ENCODE measurements at places on chromosomes 11 and 22.
A peak's percentile ranks its signal among the peaks of the same experiment; 100 is the strongest.

DNA sequence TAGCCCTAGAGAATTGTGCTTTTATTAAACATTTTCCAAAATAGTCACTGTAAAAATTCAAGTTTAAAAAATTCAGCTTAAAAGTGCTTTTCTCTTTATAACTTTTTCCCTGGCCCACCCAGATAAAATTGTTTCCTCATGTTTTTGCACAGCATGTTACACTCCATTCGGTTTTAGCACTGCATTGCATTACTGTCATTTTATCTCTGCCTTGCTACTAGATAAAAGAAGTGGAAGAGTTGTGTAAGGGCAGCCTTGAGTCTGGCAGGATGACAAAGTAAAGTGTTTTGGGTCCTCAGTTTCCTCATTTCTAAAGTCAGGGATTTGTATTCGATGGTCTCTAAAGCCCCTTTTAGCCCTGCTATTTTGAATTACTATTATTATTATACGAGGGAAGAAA, 99.8 kb downstream of the ATM start:
- no peak for DNase-seq

- DNase-seq = no peak
Measured at GRCh38 chr11:47532597-47533213, 20.2 kb downstream of the CELF1 start.

DNA sequence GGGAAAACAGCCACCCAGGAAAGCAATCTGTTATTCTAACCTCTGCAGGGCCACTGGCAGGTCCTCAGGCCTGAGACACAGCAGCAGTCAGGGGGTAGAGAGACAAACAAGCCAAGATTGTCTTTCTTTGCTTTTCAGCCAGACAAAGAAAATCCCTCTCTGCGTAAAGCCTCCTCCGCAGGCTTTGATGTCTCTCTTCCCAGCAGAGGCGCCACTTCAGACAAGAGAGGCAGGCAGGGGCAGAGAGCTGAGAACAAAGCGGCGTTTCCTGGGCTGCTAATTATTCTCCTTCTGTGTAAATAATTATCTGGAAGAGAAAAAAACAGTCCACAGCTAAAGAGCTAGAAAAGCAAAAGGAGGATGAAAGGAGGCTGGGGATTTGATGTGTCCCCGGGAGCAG, 102.7 kb upstream of the SEZ6L start:
- no peak for DNase-seq

- no peak for DNase-seq
Measured at GRCh38 chr11:102553835-102554282, 23.3 kb upstream of the MMP7 start.

GRCh38 chr11:128931066-128931465, 11.6 kb downstream of the TP53AIP1 start:
- no peak for DNase-seq

- no peak for DNase-seq
Measured at GRCh38 chr22:49012712-49013395, 814.8 kb downstream of the BRD1 start.

DNA sequence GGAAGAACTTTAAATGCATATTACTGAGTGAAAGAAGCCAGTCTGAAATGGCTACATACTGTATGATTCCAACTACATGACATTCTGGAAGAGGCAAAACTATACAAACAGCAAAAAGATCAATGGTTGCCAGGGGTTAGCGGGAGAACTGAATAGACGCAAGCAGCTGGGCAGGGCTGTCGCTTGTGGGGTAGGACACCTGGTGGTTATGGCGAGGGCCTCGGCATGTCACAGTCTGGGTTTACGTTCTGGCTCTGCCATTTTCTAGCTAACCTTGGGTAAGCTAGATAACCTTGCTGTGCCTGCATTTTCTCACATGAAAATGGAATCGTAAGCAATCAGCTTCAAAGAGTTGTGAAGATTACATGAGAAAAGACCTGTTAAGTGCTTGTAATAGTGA, 55.2 kb upstream of the SYT13 start:
- DNase-seq = no peak

DNA sequence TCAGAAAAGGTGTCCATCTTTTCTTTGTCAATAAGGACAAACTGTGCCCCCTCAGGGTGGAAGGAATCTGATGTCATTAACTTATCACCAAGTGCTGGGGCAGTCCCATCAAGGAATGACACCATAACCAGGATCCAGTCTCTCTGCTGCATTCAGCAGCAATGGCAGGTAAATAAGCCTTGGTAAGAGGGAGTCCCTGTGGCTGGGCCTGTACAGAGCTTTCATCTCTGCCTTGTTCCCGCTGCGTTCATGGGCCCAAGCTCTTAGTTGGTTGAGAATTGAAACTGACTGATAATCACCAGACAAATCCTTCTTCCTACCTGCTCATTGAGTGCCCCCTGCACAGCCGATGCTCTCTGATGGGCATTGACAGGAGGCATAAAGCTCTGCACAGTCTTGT, 22.7 kb downstream of the EIF3F start:
- DNase-seq = no peak

DNA sequence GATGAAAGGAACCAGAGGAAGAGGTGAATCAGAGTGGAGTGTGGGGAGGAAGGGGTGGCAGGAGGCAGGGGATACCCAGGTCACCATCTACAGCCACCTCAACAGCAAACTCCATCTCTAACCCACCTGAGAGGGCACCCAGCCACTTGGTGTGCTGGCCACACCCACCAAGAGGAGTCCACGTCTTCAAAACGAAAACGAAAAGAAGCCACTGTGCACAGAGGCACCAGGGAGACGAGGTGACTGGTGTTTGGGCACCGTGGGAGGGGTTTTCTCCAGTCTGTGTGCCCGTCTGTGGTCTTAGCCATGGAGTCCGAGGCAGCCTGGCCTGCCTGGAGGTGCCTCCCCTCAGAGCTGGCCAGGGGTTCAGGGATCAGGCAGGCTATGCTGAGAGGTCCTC, 20.2 kb downstream of the PDGFB start:
- no peak for DNase-seq

- DNase-seq = no peak
Measured at GRCh38 chr11:35078470-35078735, 60.6 kb upstream of the CD44 start.

DNA sequence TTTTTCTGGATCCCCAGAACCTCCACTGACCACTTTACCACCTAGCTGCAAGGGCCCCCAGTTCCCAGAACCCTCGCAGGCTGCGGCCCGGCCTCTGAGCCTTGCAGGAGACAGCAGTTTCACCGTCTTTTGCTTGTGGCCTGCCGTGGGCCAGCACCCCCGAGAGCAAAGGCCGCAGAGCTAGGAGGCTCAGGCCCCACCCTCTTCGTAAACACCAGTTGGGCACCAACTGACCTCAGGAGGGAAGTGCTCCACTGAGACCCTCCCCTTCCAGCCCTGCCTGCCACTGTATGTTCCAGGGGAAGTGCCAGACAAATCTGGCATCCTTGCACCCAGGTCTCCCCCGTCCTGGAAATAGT, 23.4 kb upstream of the CREB3L1 start:
- DNase-seq = no peak

DNA sequence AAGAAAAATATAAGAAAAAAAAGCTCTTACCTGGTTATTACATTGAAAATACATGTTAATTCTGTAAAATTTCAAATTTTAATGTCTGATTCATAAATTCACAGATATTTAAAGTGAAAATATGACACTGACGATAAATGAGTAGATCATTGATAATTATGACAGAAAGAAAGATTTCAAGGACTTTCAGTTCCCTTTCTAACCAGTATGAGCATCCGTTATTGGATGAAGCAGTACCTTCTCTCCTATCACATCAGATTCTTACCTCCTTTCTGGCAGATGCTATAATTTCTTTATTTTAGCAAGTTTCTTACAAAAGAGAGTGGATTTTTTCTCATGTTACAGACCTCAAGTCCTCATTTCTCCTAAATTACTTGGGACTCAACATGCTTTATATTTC, 847.3 kb downstream of the JRKL start:
- DNase-seq = no peak

GRCh38 chr11:68825571-68825970, 16.1 kb downstream of the CPT1A start:
- no peak for DNase-seq

GRCh38 chr11:75400146-75400865, 988 bp downstream of the RPS3 start:
- no peak for DNase-seq

DNA sequence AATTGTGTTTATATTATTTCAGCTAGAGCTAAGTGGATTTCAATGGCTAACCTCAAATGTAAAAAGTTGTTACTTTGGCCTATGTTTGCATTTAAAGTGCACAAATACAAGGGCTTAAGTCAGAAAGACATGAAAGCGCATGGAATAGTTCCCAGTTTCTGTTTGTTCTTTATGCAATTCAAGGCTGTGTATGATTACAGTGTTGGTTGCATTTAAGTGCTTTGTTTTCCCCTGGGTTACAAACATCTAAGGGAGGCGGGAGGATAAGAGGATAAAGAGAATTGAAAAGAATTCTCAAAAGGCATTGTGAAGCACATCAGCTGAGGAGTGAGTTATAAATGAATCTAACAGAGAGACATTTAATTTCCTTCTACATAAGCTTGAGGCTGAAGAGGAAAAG, 453.4 kb downstream of the NTM start:
- peak; percentile 69 for DNase-seq

GRCh38 chr11:59200423-59200746, 12.3 kb downstream of the MPEG1 start:
- DNase-seq = no peak

DNA sequence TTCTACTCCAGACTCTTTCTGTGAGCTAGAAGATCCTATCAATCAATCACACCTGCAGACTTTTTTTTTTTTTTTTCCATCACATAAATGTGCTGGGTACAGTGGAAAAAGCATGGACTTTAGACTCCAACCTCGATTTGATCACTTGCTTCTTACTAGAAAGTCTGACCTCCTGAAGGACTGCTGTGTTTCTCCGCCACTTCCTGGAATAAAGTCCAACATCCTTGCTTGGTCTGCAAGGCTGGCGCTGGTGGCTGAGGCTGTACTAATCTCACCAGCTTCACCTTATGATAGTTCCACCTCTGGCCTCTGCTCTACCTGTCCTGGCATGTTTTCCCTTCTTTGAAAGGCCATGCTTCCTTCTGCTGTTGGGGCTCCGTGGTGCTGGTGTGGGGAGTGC, 60.9 kb upstream of the SESN3 start:
- DNase-seq = no peak

DNA sequence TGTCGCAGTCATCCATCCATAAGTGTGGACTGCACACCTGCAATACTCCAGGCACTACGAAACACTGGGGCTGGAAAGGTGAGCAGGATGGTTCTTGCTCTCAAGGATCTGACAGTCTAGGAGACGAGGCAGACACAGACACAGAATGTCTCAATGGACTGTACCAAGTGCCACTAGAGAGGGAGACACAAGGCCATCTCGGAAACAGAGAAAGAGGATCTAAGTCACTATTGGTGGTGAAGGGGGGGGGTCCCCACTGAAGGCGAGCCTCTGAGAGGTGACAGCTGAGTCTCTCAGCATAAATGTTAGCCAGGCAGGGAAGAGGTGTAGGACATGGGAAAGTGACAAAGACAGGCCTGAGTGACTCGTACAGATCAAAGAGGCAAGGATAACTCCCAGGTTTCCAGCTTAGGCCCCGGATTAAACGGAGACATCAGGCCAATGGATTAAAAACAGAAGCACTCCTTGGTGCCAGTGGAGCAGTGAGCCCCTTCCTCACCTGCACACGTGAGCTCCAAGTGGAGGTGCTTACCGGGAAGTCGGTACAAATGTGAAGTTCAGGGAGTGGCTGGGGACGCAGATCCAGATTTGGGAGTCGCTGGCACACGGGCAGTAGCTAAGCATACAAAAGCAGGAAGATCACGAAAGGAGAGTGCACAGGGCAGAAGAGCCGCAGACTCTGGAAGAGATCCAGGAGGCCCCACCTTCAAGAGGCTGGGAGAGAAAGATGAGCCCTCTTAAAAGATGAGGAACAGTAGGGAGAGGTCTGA, 117.2 kb downstream of the MICAL3 start:
- DNase-seq = no peak

- DNase-seq = no peak
Measured at GRCh38 chr11:118640332-118641154, 33.1 kb downstream of the PHLDB1 start.

DNA sequence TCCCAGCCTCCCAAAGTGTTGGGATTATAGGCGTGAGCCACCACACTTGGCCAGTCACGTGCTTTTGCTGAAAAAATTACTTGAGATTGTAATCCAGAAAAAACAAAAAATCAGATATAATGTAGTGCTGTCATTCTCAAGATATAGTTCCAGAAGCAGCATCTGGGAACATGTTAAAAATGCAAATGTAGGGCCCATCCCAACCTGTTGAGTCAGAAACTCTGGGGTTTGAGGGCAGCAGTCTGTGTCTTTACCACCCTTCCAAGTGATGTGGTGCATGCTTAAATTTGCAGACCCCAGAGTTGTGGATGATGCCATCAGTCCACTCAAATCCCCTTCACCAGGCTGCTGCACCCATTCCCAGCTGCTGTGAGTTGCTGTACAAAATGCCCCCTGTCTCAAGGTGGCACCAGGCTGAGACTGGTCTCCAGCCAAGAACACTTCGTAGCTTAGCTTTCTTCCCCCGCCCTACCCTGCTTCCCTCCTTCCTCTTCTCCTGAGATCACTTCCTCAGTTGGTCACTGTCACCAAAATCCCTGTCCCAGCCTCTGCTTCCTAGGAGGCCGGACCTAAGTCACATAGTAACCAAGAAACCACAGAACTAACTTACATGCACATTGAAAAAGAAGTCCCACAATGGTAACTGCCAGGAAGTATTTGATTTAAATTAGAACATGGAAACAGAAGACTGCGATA, 18.2 kb upstream of the ARRB1 start:
- DNase-seq = no peak
